ENCODE measurements at places on chromosomes 1 and 21.

DNA sequence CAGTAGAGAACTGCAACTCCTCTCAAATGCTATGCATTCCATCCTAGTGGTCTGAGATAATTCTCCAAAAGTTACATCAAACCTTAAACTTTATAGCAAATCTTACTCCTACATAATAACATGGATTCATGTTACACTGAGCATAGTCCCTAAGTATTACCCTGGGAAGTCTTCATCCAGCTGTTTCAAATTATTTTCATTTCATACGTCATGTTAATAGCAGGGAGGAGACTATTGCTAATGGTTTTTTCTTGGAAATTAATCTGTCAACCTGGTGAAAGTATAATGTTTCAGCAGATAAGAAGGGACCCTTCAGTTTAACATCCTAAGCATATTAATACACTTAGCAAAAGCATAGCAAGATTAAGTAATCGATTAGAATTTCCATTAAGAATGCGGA lies 318.1 kb downstream of the USP25 start:
- DNase-seq = peak; percentile 89

DNA sequence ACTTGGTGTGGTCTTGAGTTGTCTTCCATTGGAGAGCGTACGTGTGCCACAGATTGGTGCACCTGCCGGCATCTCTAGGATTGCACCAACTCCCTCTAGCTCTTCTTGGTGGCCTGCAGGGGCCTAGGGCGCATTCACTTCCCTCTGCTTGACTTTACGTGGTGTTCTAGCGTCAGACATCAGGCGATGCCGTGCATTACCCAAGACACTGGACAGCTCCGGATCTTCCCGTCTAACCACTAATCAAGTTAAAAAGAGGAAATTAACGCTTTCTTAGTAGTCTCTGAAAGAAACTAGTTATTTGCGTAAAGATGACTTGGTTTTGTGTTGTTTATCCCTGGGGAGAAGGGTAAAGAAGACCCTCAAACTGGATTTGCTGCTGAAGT lies 510 bp upstream of the IL10RB start:
- DNase-seq = no peak

DNA sequence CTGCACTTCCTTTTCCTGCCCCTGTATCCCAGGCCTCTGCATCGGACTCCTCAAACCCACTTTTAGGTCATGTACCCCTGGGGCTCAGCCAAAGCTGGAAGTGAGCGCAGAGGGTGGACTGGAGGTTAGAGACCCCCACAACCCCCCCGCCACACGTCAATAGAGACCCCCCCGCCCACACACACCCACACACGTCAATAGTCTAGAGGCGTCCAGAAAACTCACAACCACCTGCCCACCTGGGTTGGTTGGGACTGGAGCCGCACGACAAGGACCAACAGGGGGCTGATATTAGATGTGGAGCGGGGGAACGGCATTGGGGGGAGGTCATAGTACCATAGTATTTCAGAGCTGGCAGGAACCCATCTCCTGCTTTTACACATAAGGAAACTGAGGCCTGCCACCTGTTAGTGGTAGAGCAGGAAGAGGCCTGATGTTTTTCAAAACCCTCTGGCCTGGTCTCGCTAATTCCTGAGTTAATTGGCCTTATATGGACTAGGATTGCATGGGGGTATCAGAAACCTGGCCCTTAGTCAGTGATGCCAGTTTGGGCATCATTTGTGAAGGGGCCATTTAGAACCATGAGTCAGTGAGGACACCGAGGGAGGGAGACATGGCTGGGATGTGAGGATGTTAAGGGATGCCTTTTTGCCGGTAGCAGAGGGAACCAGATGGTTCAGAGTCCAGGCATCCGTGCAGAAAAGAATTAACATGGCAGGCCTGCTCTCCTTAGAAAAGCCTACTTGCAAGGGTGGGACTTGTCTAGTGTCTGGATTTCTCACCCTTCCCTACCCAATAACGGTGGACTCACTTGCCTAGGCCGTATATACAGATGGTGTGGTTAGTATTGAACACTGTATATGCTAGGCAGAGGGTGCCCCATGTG lies 1.1 kb downstream of the NENF start:
- no peak for DNase-seq

GRCh38 chr1:154329551-154330131 lies 4.3 kb downstream of the ATP8B2 start:
- peak; percentile 9 for DNase-seq

DNA sequence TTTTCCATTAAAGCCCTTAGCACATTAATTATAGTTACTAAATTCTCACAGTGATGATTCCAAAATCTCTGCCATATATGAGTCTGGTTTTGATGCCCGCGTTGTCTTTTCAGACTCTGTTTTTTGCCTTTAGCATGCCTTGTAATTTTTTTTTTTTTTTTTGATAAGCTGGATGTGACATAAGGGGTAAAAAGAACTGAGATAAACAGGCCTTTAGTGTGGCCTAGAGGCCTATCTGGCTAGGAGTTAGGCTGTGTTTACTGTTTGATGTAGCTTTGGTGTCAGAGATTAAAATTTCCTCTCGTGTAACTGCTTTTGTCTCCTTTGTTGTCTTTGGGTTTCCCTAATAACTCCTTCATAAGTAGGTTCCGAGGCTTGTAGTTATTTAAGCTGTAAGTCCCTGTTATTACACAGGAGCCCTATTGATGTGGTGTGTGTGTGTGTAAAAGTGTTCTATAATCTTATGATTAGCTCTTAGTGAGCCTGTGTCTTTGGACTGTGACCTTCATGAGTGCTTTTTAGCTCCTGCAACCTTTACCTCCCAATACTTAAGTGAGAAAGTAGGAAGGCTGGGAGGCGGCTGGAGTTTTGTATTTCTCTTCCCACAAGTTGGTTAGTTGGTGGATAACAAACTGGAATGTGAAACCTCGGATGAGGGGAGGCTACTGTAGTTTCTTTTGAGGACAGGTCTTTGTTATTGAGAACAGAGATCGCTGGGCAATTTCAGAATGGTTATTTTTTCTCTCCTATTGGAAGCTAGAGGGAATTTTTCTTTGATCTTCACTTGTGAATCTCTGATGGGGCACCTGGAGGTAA lies 19.3 kb downstream of the HS2ST1 start:
- no peak for DNase-seq

- DNase-seq = no peak
Measured at GRCh38 chr1:4133297-4133938, 233.3 kb upstream of the C1orf174 start.

- no peak for DNase-seq
Measured at GRCh38 chr1:207397525-207397926, 56.6 kb upstream of the CR2 start.

GRCh38 chr1:241606544-241606943 lies 33.6 kb downstream of the CHML start:
- DNase-seq = no peak

GRCh38 chr1:186465946-186466345 lies 5.0 kb upstream of the PDC start:
- DNase-seq = peak; percentile 54

DNA sequence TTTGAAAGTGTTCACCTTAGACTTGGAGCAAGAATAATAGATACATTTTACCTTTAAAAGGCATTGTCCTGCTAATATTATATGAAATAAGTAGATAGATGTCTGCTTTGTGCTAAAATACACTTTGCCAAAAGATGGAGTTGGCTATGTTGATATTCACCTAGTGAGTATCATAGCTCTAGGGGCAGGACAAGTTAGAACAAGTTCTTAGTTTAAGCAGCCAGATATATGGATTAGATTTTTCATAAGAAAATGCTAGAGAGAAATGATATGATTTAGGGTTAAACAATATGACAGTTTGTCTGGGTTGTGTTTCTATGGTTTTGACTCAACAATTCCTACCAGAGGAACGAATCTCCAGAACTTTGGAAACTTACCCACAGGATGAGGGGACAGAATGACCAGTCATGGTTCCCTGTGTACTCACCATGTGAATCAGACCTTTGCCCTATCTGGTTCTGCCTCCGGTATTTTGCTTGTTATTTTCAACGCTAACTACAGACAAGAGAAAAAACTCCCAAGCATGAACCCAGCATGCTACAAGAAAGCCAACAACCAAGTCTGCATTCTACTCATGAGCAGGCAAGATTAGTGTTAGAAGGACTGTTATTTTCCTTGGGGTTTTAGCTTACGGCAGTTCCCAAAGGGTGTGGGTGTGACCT lies 1.7 kb downstream of the F5 start:
- no peak for DNase-seq

- no peak for DNase-seq
Measured at GRCh38 chr1:24263211-24263610, 55.9 kb upstream of the GRHL3 start.

DNA sequence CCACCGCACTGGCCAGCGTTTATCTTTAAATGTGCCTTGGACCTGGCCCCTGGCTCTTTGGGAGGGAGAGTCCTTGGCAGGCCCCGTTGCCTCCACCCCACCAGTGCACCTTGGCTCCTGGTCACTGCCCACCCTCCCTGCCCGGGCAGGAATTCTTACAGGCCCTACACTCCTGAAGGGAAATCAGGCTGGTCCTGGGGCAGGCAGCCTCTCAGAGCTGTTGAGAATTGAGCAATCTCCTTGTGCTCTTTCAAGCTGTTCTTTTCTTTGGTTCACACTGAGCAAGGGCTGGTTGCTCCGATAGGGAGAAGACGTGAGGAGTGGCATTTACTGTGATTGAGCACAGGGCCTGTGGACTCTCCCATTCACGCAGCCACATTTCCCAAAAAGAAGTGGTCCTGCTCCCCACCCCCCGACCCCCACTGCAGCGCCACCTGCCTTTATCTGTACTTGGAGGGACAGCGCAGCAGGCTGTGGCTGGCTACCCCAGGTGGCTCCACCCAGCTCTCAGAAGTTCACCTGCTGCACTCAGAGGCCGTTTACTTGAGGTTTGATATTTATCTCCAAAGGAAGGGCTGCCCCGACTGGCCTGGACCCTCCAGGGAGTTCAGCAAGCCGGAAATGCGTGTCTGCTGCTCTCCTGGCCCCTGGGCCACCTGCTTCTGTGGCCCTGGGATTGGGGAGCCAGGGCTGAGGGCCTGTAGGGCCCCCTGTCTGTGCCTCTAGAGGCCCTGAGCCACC lies 47.8 kb downstream of the SKI start:
- peak; percentile 53 for DNase-seq

DNA sequence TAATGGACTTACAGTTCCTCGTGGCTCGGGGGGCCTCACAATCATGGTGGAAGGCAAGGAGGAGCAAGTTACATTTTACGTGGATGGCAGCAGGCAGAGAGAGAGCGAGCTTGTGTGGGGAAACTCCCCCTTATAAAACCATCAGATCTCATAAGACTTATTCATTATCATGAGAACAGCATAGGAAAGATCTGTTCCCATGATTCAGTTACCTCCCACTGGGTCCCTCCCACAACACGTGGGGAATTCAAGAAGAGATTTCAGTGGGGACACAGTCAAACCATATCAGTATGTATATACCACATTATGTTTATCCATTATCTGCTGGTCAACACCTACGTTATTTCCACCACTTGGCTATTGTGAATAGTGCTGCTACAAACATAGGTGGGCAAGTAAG lies 352.3 kb upstream of the B3GALT2 start:
- no peak for DNase-seq

DNA sequence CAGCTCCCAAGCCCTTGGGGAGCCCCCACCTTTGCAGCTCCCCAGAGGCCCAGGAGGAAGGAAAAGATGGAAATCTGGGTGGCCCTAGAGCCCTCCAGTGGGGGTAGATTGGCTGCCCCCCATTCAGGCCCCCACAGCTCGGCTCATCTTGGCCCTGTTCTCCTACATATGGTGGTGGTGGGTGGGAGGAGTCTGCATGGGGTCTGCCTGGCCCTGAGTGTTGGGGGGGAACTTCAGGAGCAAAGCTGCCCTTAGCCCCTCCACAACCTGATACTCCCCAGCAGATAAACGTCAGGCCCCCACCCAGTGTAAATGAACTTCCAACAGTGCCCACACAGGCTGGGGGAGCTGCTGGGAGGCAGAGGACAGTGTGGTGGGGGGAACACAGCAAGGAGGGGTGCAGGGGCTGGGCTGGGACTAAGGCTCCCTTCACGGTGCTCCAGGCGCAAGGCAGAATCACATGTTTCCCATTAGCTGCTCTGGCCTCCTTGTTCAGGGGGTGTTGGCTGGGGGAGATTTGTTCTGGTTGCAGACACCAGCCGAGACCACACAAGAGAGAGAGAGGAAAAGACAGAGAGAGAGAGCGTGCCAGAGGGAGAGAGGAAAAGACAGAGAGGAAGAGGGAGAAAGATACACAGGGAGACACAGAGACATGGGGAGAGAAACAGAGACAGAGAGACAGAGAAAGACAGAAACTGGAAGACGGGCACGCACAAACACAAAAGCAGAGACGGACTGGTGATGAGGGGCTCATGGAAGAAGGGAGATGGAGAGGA lies 42.6 kb downstream of the AHDC1 start:
- peak; percentile 82 for DNase-seq

GRCh38 chr1:16293538-16293937 lies 56.6 kb upstream of the CPLANE2 start:
- DNase-seq = no peak

GRCh38 chr1:241286486-241286885 lies 70.5 kb downstream of the RGS7 start:
- DNase-seq = no peak

- DNase-seq = no peak
Measured at GRCh38 chr1:25030674-25031589, 100.9 kb upstream of the RUNX3 start.

DNA sequence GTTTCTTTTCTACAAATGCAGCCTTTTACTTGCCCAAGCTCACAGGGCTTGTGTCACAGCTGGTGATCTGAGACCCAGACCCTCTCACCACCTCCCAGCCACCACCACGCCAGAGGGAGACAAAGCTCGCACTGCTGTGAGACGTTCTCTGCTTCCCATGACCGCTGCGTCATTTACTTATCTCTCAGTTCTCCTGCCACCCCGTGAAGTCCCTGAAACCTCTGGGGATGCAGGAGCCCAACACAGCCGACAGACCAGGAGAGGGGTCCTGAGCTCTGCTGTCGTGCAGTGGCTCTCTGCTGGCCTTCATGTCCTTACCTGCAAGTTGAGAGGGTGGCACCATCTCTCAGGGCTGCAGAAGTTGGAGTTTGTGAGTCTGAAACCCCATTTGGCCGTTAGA lies 77.7 kb downstream of the SLC16A1 start:
- no peak for DNase-seq

DNA sequence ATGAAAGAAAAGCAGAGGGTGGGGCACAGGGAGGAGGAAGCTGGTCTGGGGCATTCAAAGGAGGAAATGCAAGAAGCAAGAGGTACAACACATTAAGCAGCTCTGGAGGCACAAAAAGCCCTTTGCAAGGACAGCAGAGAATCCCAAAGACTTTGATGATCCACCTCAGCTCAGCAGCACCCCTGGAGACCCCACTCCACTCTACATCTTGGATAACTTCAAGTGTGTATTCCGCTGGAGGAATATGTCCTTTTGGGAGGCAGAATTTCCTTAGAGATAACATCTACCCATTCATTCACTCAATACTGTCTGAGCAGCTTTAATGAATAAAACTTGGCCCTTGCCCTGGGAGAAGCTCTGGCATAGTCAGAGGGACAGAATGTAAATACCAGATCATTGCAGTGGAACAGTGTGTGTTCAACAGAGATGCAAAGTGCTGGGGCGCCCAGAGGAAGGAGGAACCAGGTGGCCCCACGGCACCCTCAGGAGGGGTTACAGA lies 599.7 kb downstream of the KIF26B start:
- no peak for DNase-seq

DNA sequence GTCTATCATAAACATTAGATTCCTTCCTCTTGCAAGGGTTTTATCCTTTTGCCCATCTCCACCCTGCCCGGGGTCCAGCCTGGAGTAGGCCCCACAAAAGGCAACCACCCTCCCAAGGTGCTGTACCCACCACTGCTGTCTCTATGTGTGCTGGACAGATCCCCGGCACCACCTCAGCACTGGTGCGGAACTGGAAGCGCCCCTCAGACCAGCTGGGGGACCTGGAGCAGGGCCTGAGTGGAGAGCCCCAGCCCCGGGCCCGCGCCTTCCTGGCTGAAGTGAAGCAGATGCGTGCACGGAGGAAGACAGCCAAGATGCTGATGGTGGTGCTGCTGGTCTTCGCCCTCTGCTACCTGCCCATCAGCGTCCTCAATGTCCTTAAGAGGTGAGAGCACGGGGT lies 5.9 kb downstream of the HCRTR1 start:
- DNase-seq = no peak
